Amygdala (tissue), 56 donors: ENCODE measurements at places on chromosomes 6 and 20.

DNA sequence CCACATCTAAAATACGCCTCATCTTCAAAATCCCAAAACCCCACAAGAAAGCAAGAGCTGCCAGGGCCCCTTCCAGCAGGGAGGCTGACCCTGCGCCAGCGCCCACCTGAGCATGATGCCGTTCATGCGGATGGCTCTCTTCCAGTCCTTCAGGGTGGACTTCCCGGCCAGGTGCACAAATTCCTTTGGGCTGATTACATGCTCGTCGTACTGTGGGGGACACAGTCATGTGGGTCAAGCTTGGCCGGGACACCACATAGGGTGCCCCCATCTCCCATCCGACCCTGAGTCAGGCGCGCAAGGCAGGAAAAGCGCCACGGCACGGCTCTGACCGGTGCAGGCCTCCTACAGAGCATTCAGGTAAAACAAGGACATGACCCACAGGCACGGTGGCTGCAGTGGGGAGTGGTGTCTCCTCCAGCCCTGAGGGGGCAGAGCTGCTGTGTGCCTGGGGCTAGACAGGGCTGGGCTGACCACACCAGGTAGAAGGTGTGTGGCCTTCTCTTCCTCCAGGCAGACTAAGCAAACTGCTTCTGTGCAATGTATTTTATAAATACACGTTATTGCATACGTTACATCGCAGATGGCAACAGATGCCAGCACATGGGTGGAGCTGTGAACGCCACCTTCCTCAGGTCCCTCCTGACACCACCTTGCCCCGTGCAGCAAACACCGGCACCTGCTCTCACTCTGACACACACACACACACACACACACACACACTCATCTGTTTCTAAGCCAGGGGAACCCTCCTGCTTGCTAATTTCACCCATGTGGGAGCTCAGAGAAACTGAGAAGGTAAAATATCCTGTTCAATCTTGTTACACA lies 23.8 kb upstream of the HELZ2 start:
- no peak for DNase-seq

- DNase-seq: no peak
Measured at GRCh38 chr6:144305985-144306384, 20.9 kb downstream of the UTRN start.

GRCh38 chr6:116073765-116074440 lies 13.2 kb upstream of the FRK start:
- DNase-seq: no peak

GRCh38 chr20:25050501-25051350 lies 7.2 kb downstream of the ACSS1 start:
- DNase-seq: no peak

DNA sequence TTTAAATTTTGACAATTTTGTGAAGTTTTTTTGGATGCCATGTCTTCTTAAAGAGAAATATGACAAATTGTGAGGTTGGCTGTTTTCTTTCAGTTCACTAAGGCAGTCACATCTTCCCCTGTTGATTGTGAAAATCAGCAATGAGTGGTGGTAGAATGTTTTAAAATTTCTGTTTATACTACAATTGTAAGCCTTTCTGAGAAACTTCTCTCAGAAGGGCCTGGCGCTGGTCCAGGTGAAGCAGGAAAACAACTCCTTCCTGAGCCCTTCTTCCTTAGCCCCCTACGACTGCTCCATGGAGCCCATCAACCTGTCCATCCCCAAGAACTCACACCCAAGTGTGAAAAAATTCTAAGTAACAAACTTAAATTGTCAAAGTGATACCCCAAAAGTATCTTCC lies 80.6 kb downstream of the SSR1 start:
- no peak for DNase-seq

- no peak for DNase-seq
Measured at GRCh38 chr6:39184906-39185580, 44.2 kb downstream of the KCNK5 start.
